GM13976 (cell line): ENCODE measurements at places on chromosomes 13 and 19.

- DNase-seq = no peak
These were observed 40.3 kb downstream of the CYP4F22 start for GRCh38 chr19:15548648-15549047.

DNA sequence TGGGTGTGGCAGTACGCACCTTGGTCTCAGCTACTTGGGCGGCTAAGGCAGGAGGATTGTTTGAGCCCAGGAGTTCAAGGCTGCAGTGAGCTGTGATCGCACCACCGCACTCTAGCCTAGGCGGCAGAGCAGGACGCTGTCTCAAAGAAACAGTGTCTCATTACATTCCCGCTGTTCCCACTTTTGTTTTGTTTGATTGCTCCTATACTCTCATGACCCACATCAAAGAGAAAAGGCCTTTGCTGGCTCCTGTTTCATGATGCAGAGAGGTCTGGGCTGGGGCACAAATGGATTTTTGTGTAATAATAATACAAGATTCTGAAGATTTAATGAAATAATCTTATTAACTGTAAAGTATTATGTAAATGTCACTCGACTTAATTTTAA, 85.7 kb downstream of the LACC1 start:
- DNase-seq = no peak

- no peak for DNase-seq
These were observed 2.9 kb downstream of the CEBPG start for GRCh38 chr19:33376423-33376822.

- DNase-seq = peak; percentile 24
These were observed 5.9 kb downstream of the CD37 start for GRCh38 chr19:49340865-49341718.

- DNase-seq = no peak
These were observed 15.6 kb downstream of the KPNA3 start for GRCh38 chr13:49776871-49777270.

DNA sequence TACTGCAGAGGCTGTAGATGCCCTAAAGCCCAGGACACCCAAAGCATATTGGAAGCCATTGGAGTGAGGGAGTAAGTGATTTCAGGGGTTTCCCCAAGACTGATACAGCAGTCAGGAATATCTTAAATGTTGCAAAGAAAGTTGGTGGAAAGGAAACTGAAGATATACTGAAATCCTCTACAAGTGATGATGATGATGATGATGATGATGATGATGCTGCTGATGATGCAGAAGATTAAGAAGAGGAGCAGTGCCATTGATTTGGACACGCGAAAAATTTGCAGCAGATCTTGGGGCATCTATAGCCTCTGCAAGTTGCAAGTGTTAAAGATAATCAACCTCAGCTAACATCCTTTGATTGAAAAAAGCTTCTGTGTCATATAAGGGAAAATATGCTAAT, 23.8 kb downstream of the ZNF44 start:
- no peak for DNase-seq

- no peak for DNase-seq
These were observed 2.1 kb downstream of the SLC27A5 start for GRCh38 chr19:58509731-58510083.

DNA sequence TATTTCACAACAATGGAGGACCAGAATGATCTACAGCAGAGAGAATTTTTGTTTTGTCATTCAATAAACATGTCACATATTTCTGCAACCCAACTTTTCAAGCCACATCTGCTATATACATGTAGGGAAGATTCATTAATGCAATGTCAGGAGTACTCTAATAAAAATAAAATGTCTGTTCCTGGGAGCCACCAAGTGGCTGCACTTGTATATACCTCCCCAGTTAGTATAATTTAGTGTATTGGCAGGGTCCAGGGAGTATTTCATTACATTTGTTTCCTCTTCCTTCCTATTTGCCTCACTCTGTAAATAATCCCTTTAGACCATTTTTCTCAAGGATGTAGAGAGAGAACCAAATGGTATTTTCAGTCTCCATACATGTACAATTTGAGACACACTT, 1169.0 kb downstream of the DIAPH3 start:
- DNase-seq = no peak

DNA sequence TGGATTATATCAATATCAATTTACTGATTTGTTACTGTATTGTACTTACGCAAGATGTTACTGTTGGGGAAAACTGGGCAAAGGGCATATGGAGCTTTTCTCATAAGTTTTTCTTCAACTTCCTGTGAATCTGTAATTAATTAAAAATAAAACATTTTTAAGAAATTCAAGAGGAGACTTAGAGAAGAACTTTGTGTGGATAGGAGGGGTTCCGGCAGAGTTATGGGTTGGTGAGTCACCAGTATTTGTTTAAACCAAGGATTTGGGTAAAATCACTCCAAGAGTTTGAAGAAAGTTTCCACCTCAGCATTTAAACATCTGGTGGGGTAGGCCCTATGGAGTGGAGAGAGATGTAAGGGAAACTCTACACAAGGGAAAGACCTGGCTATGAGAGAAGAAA, 379.6 kb downstream of the TSHZ3 start:
- no peak for DNase-seq

GRCh38 chr19:33390101-33390907, 16.8 kb downstream of the CEBPG start:
- peak; percentile 27 for DNase-seq

GRCh38 chr19:19591133-19591825, 27.2 kb downstream of the PBX4 start:
- DNase-seq = peak; percentile 85

GRCh38 chr19:30804751-30805150, 432.6 kb downstream of the ZNF536 start:
- no peak for DNase-seq

GRCh38 chr19:54959840-54960239, 6.3 kb upstream of the NLRP2 start:
- peak; percentile 58 for DNase-seq

DNA sequence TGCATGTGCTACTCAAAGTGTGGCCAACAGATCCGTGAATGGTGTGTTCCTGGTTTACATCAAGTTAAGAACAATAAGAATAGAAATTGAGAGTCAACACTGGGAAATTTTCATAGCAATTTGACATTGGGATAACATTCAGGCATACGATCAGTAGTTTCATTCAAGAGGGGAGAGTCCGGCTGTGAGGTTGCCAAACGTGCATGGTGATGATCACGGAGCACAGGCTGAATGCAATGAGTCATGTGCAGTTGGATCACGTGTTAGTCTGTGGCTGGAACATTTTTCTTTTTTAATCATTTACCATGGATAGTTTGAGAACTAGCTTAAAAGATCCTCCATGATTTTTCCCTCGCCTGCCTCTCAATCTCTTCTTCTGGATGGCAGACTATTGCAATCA, 2.5 kb upstream of the DCT start:
- DNase-seq = no peak

- DNase-seq = peak; percentile 57
These were observed 56.7 kb downstream of the STARD13 start for GRCh38 chr13:33228648-33229445.

DNA sequence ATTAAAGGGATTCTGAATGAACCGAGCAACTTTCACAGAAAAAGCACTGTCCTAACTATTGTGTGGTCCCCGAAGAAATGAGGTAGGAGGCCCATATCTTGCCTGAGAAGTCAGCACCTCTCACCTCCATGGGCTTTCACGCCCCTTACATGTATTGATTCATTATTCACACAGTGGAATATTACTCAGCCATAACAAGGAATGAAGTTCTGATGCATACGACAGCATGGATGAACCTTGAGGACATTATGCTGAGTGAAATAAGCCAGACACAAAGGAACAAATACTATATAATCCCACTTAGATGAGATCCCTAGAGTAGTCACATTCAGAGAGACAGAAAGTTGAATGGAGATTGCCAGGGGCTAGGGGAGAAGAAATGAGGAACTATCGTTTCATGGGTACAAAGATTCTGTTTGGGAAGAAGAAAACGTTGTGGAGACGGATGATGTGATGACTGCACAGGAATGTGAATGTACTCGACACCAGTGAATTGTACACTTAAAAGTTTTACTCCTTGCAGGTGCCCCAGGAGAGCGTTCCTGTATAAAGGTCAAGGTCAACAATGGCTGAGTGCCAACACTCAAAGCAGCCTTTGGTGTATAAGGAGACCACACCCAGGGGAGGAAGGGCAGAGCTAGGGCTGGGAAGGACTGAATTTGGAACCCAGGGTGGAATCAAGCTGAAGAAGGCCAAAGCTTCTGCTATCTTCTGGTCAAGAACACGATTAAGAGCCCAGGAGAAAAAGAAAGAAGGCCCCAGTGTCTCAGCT, 22.5 kb downstream of the ZIC5 start:
- DNase-seq = no peak

DNA sequence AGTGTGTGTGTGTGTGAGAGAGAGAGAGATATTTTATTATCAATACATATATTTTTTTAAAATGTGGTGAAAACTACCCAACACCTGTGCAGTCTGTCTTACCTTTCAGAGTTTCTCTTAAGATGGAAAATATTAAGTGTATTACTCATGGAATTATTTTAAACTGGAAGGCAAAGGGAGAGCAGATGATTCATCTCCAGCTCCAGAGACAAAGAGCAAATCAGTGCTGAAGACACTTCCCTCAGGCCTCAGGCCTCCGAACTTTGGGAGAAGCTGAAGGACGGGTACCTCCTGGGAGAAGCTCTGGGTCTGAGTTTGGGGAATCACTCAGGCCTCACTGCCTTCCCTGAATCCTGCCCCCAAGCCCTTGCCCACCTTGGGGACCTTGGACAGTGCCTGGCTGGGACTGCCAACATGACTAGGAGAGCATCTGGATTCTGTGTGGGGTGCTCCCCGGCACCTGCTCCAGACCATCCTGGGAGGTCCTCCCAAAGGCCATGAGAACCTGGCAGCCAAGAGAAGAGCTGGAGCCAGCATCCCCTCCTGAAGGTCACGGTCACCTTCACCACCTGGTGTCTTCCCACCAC, 170.4 kb upstream of the UBL3 start:
- no peak for DNase-seq

DNA sequence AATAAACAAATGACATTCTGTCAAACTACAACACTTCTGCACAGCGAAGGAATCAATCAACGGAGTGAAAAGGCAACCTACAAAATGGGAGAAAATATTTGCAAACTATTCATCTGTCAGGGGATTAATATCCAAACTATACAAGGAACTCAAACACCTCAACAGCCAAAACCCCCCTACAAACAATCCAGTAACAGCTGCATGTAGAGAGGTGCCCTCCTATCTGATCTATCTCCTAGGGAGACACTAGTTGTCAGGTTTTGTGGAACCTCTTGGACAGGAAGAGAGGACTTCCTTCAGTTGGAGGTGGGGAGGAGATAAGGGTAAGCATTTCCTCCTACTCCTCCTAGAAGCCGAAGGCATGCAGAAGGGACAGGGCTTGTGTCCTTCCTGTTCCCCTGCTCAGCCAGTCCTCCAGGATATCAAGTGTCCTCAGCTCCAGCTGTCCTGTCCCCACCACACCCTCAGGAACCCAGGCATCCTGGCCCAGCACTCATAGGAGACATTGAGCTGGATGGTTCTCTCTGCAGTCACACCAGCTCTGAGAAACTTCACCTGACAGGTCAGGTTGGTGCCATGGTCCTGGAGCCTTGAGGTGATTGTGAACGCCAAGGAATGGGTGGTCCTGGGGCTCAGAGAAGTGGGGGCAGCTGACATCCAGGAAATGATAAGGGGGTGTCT, 9.8 kb upstream of the SIGLEC8 start:
- no peak for DNase-seq

DNA sequence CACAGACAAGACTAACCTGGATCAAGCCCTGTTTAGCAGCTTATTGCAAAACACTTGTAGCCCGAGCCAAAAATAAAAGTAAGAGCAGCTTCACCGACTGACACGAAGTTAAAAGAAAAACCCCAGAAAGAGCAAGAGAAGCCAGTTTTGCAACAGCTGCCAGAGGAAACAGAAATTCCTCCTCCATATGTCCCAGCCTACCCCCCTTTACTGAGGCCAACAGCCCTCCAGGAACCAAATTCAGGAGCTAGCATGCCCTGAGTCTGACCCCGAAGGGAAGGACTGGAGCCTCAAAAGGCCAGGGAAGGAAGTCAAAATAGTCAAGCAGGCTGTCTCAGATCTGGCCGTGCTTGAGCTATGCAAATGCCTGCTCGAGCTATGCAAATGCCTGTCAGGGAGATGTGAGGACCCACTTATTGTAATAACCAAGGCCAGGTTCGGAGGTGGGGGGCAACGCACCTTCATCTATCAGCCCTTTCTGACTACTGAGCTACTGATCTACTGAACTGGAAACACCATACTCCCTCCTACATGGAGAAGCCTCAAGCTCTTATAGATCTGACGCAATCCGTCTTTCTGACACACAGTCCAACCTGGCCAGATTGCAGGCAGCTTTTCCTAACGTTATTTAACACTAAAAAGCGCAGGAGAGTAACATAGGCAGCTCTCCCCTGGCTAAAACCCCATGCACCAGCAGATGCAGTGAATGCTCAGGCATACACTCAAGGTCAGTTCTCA, 6.7 kb downstream of the SIGLEC11 start:
- no peak for DNase-seq

DNA sequence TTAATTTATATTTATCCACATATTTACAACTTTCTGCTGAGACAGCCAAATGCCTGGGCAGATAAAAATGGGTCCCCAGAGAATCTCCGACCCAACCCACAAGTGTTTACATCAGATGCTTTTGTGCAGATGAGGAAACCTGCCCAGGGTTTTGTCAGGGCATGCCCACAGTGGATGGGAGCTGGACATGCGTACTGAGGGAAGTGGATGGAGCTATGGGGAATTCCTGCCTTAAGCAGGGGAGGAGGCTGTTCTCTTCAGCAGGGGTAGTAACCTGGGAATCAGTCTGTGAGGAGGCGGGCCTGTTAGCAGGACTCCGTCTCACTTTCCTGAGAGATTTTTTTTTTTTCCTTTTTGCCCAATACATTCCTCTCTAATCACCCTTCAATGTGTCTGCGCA, 122.9 kb downstream of the RFC3 start:
- DNase-seq = no peak

- no peak for DNase-seq
These were observed 8.3 kb upstream of the MTRF1 start for GRCh38 chr13:41271456-41272285.

- DNase-seq = no peak
These were observed 446.0 kb downstream of the PCDH20 start for GRCh38 chr13:60969656-60970055.

GRCh38 chr19:14943601-14944000, 2.3 kb downstream of the OR7C2 start:
- DNase-seq = peak; percentile 64

- DNase-seq = peak; percentile 17
These were observed 3.1 kb upstream of the FFAR1 start for GRCh38 chr19:35344511-35345031.
